ENCODE measurements at places on chromosomes 11 and 22.
A peak's percentile ranks its signal among the peaks of the same experiment; 100 is the strongest.

DNA sequence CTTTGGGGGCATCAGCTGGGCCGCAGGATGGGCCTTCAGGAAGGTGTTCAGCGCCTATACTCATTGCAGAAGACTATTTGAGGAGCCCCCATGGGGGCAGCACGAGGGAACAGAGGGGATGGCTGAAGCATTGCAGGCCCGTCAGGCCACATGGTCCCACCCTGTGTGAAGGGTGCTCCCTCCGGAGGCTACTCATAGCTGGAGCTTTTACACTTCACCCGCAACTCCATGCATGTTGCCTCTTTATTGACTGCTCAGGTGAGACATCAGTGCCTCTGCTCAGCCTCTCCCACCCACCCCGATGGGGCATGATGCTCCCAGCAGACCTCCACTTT is 1500.9 kb downstream of the TBC1D22A start:
- DNase-seq, result no peak

DNA sequence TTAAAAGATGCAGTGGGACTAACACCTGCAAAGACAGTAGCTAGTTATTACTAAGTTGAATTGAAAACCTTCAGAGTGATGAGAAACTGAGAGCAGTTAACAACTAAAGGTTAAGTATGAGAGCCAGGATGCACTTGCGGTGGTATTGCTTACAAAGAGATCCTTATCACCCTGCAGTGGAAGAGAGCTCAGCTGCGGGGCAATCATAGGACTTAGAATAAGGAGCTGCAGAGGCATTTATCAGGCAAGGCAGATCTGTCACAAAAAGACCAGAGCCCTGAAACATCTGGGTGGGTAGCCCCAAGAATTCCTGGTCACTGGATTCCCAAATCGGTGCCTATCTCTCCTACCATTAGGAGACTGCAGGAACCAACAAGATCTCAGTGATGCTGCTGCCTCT is 34.3 kb upstream of the CFAP300 start:
- no peak for DNase-seq

DNA sequence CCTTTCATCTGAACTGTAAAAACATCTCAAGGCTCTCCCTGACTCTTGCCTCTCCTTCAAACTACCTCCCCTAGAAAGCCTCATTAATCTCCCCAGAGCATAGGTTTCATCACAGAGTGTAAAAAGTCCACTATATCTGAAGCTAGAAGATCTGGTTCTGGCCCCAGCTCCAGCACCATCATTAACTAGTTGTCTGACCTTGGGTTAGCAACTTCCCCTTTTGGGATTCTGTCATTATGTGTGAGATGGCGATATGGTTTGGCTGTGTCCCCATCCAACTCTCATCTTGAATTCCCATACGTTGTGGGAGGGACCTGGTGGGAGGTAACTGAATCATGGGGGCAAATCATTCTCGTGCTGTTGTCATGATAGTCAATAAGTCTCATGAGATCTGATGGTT is 97.3 kb downstream of the KCNC1 start:
- DNase-seq, result no peak

DNA sequence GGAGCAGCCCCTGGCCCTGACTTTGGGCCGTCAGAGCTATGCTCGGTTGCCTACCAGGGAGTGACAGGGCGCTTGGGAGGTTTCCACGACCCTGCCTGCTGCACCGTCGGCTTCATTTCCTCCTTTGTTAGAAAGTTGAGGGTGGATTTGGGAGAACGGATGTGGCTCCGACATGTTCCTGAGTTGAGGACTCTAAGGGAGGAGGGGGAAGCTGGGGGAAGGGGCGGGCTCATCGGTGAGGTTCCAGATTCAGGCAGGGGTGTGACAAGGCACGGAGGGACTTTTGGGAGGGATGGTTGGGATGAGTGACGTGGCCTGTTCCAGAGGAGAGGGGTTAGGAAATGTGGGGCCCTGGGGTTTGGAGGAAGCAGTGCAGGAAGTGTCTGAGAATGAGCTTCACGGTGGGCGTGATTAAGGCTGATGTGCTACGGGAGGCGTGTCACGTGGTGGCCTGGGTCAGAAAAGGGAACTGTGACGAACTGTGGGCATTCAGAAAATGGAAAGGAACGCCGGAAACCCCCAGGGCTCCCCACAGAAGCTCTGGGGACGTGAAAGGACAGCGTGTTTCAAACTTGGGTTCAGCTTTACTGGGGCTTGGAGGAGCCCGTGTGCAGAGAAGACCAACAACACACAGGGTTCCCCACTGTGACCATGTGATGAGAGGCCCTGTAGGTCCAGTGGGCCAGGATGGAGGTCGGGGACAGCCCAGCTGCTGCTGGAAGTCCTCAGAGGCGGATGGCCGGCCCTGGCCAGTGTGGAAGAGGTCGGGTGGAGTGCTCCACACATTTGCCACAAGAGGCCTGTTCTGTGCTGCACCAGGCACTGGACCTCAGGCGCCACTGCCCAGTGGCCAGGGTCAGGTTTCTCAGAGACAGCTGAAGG is 2.8 kb downstream of the PARVB start:
- no peak for DNase-seq

GRCh38 chr22:36439481-36440271 is 41.8 kb downstream of the TXN2 start:
- DNase-seq, result no peak

GRCh38 chr22:39312410-39312809 is 7.0 kb downstream of the RPL3 start:
- no peak for DNase-seq

- DNase-seq, result no peak
Observed at GRCh38 chr11:125175896-125176575, 11.5 kb downstream of the PKNOX2 start.

GRCh38 chr11:121965330-121965729 is 150.7 kb downstream of the BLID start:
- DNase-seq, result no peak

DNA sequence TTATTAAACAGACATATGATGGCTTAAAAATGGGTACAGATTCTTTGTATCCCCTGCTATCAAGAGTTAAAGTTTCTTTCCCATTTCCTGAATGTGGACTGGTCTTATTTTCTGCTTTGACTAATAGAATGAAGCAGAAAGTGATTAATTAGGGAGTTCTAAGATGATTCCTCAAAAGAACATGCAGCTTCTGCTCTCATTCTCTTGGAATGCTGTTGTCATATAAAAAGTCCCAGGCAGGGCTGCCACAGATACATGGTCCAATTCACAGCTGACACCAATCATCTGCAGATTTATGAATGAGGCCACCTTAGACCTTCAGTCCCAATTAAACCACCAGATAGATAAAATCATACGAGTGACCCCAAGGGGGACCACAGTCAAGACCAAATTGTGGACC is 844.5 kb upstream of the RAG2 start:
- no peak for DNase-seq

DNA sequence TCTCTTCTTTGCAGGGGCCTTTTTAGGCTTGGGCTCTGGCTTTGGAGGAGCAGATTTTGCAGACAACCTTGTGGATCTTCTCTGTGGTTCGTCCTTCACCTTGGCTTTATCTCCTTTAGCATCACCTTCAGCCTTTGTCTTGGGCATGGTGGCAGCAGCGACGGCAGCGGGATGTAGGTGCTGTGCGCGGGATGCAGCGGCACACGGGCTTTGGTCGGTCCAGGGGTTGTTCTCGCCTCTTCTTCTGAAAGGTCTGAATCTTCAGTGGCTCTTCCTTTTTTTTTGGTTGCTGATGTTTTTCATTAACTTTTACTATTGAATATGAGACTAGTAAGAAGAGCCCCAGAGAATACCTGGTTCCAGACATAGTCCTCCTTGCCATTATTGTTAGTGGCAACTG is 10.0 kb downstream of the MEI1 start:
- DNase-seq, result no peak

GRCh38 chr11:7642747-7643146 is 30.6 kb downstream of the CYB5R2 start:
- no peak for DNase-seq

DNA sequence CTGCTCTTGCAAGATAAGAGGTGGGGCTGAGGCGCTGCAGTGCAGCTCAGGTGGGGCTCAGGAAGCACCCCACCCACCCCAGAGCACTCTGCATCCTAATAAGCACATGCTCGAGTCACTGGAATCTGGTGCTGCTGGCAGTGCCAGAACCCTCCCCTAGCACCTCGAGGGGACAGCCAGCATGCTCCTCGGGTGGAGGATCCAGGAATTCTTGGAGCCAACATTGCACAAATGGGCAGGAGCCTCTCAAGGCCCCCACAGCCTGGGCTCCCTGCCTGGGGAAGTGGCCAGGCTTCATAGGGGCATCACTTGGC is 27.5 kb upstream of the CABP7 start:
- DNase-seq, result no peak

DNA sequence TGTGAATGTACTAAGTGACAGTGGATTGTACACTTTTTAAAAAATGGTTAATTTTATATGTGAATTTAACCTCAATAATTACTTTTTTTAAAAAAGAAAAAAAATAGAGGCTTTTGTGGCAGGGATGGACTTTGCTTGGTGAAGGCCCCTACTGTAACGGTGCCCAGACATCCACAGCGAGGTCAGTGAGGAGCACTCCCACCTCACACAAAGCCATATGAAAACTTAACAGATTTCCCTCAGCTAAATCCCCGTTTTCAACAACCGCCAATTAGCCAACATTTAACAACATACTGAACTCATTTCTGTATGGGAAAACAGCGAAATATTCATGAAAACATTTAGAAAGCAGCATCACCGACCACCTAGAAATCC is 642 bp upstream of the C11orf58 start:
- no peak for DNase-seq

GRCh38 chr11:22715971-22716370 is 49.6 kb downstream of the GAS2 start:
- no peak for DNase-seq

GRCh38 chr11:111761036-111761435 is 5.2 kb downstream of the PPP2R1B start:
- DNase-seq, result no peak

DNA sequence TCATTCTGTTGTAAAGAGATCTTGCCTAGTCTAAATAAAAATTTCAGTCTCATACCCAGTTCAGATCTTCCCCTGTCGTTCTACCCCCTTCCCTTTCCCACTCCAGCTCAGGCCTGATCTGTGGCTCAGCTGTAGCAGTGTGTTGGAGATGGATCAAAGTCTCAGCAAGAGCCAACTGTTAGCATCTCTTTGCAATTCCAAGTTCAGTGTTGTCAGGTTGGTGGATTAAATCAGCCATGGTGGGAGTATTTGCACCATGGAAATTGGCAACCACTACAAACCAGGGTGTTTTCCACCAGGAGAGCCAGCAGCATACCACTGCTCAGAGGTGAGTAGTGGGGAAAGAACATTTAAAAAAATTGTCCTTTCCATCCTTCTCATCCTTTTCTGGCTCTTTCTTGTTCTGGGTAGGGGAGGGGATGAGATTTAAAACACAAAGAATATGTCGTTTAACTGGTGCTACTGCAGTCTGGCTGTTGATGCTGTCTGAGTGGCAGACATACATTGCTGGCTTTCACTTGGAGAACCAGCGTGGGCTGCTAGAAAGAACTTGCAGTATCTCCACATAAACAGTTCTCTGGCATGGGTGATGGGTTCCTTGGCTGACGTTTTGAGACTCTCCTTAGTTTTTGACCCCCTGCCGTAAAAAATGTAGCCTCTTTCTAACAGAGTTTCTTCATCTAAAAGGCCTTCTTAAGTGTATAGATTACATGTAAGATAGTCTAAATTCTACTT is 514.1 kb downstream of the RAB38 start:
- peak; percentile 54 for DNase-seq

DNA sequence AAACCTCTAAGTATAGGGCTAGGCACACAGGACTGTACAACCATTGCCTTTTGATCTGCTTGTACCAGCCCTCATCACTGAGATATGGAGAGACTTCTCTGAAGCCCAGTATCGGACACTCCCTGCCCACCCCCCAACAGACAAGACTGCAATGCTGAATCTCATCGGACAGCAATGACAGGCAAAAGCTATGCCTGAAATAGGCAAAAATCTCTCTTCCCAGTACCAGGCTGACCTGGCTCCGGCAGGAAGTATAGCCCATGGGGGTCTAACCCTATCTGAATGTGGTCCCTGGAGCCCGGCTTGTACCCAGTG is 6.5 kb downstream of the RHOG start:
- no peak for DNase-seq

- DNase-seq, result no peak
Observed at GRCh38 chr11:98766903-98767302, 253.8 kb upstream of the CNTN5 start.

- no peak for DNase-seq
Observed at GRCh38 chr11:112871909-112872500, 89.2 kb upstream of the NCAM1 start.

DNA sequence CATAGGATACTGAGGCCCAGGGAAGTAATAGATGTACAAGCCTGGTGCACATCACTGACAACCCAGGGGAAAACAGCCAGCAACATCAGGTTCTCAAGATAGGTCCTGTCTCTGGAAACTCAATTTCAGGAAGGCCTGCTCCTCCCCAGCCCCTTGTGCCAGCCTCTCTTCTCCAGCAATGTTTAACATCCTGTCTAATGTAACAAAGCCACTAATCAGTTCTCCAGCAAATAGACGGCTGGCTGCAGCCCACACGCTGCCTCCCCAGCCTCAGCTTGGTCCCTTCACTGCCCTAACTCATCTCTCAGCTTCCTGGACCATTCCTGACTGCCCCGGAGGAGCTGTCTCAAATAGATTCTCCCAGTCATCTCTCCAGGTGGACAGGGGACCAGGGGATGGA is 37.8 kb downstream of the RPL27A start:
- no peak for DNase-seq

- DNase-seq, result no peak
Observed at GRCh38 chr22:24138649-24139420, 42.5 kb upstream of the SUSD2 start.

- no peak for DNase-seq
Observed at GRCh38 chr22:17281026-17281425, 61.8 kb upstream of the ADA2 start.

GRCh38 chr22:35205961-35206360 is 51.3 kb upstream of the HMGXB4 start:
- DNase-seq, result no peak

- no peak for DNase-seq
Observed at GRCh38 chr22:48755059-48755949, 1072.4 kb downstream of the BRD1 start.

GRCh38 chr11:68657021-68657780 is 27.1 kb upstream of the GAL start:
- no peak for DNase-seq

DNA sequence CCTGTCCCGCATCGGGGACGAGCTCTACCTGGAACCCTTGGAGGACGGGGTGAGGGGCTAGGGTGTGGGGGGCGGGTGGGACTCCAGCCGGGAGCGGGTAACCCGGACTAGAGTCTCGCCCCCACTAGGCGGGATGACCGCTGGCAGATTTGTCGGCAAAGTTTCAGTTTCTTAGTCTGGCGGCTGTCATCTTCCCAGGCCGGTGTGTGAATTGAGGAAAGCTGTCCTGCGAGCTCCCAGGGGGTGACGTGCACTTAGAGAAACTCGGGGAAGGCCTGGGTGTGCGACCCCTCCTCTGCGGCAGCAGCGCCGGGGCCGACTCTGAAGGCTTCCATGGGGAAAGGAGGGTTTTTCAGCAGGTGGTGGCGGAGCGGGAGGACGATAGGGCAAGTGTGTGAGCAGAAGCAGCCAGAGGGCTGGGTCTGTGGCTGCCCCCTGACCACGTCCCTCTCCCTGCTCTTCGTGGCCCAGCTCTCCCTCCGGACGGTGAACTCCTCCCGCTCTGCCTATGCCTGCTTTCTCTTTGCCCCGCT is 463 bp downstream of the RAD9A start:
- no peak for DNase-seq

- DNase-seq, result no peak
Observed at GRCh38 chr11:31725176-31725575, 85.9 kb downstream of the PAX6 start.

- DNase-seq, result no peak
Observed at GRCh38 chr11:126006068-126006467, 56.6 kb downstream of the CDON start.
